ENCODE measurements at places on chromosomes 5 and 9.

- DNase-seq = no peak
Measured at GRCh38 chr9:84823421-84824271, 154.1 kb downstream of the NTRK2 start.

- DNase-seq = no peak
Measured at GRCh38 chr9:133657120-133657661, 21.0 kb downstream of the DBH start.

DNA sequence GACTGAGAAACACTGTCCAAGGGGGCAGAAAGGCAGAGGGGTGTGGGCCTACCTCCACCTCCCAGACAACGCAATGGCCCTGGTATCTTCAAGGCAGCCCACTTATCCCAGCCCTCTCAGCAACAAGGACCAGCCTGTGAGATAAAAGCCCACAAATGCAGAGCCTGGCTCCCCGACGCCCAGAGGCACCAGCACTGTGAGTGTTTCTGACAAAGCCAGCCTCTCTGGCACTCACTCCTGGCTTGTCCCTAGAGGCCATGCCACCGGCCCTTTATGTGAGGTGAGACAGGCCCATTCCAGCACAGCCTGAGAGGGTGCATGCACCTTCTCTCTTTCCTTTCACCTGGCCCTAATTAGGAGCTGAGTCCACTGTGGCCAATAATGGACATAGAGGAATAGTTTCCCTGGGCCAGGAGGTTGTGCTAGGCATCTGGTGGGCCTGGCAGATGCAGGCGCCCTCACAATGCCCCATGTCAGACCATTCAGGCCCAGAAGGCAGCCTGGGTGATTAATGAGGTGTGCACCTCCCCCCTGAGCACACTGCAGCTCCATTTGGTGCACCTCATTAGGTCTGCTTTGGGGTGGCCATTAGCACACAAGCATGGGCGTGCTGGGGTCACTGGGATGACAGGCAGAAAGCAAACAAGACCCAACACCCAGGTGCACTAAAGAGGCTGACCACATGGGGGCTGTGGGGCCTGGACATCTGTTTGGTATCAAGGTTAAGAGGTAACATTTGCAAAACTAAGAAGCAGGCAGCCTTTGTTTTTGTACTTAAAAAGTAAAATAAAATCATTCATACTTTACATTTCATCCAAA lies 176.0 kb downstream of the MED10 start:
- no peak for DNase-seq

DNA sequence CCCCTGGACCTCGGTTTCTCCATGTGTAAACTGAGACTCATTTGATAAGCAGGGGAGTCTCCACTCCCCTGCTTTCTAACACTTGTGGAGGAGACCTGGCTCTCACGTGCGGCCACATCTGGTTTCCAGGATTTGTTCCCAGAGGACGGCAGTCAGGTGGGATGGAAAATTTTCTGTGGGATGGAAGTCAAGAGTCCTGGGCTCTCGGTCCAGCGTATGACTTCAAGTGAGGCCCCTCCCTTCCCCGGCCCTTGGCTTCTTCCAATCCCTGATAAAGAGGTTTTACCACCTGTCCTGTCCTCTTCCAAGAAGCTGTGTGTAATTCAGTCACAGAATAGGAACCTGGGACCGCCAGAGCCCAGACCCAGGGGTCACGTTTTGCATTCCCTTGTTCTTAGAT lies 35.0 kb downstream of the TMOD1 start:
- no peak for DNase-seq

DNA sequence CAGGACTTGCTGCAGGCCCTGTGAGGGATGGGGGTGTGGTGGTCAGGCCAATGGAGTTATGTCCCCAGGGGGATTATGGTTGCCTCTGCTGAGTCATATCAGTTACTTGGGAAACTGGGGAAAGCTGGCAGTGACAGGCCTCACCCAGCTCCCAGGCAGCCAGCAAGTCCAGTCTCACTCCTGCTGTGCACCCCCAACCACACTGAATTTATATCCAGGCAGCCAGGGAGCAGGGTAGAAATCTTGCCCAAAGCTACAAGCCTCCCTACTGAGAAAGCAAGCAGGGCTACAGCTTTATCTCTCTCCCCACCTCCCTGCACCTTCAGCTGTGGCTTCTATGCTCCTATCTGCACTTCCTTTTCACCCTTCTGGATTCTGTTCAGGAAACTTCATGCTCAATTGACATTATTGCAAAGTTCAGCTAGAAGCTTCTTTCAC lies 2076.0 kb upstream of the CDH9 start:
- DNase-seq = no peak

- DNase-seq = no peak
Measured at GRCh38 chr5:120388016-120388781, 75.9 kb upstream of the PRR16 start.

- no peak for DNase-seq
Measured at GRCh38 chr9:115254287-115255180, 136.6 kb upstream of the TNC start.

- no peak for DNase-seq
Measured at GRCh38 chr9:112939418-112939817, 48.7 kb upstream of the SLC46A2 start.

DNA sequence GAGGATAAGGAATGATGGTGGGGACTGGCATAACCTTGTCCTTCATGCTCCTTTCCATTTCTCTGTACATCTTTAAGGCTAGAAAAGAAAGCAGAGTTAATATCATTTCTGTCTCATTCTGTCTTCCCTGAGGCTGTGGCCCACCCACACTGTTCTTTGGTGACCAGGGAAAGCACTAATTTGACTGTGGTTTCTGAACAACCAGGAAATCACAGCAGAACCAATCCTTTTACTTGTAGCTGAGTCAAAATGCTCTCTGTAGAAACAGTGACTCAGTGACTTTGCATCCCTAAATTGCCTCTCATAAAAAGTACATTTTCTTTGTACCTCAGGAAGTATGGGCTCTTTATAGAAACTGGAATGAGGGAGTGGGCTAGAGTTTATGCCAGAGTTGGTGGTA lies 28.1 kb downstream of the IL33 start:
- no peak for DNase-seq

DNA sequence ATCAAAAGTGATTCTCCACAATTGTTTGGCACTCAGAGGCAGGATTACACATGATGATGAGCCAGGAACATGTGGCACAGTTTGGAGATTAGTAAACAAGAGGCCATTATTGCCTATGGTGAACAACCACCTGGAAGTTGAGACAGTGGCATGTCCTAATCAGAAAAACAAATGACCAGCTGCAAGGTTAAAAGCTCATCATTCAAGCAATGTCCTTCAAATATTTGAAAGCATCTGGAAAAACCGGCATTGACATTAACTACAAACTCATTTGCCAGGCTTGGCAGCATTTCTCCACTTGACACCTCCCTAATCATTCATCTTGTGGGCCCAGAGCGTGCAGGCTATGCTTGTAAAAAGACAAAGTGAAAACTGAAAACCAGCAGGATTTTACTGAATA lies 80.6 kb upstream of the MEGF10 start:
- DNase-seq = no peak

All from activated naive CD4-positive, alpha-beta T cell treated with anti-CD3 and anti-CD28 coated beads, Interleukin-2, amount 10 ng/mL, durations not matched to agents 7 days and 5 days (primary cell).